Glutamatergic neuron (in vitro differentiated cells): ENCODE measurements at places on chromosomes 4 and X.
A peak's percentile ranks its signal among the peaks of the same experiment; 100 is the strongest.

- DNase-seq, result no peak
Observed at GRCh38 chr4:148261848-148262247, 180.4 kb downstream of the NR3C2 start.

- DNase-seq, result no peak
Observed at GRCh38 chrX:140087875-140088274, 122.6 kb upstream of the CXorf66 start.

- peak; percentile 66 for DNase-seq
Observed at GRCh38 chr4:185210102-185210981, 944 bp downstream of the SNX25 start.

- DNase-seq, result no peak
Observed at GRCh38 chrX:109511113-109511512, 25.5 kb upstream of the NXT2 start.

DNA sequence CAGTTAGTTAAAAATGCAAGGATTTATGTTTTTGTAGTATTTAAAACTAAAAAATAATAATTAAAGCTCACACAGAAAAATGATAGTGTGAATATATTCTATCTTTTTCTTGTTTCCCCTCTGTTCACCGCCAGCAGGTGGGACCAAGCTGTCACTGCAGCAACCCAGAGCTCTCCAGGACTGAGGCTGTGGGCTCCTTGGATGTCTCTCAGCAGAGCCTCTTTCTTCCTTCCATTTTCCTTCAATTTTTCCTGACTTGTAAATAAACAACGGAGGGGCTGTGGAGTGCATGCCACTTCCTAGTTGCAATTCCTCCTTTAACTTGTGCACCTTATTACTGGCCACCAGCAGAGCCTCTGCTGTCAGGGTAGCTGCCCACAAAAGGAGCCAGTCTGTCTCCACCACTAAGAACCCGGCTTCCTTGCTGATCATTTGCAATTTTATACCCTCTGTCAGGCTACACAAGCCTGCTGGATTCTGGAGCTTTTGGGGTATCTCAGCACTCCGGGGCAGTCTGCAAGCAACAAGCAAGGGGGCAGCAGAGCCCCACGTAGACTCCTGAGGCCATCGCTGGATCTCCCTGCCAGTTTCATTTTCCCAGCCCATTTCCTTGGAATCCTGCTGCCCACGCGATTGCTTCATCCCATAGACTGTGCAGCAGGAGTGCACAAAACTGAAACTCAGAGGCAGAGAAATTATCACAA lies 1467.4 kb downstream of the C4orf33 start:
- DNase-seq, result peak; percentile 71

DNA sequence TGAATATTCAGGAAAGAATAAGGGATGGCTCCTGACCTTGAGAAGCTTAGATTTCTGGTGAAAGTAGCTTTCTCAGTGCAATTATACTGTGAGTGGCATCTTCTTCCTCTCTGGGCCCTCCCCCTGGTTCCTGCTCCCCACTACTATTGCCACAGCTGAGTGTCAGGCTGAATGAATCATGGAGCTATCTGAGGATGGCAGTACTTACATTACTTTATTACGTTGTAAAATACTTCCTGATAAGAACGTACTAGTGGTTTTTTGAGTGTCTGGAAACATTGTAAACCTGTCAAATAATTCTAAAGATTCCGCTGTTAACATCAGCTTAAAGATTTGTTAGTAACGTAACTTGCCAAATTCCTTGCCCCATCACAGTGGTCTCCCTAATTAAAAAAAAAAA lies 36.2 kb downstream of the ARHGAP10 start:
- no peak for DNase-seq
